ENCODE measurements at places on chromosomes 7 and 10.

DNA sequence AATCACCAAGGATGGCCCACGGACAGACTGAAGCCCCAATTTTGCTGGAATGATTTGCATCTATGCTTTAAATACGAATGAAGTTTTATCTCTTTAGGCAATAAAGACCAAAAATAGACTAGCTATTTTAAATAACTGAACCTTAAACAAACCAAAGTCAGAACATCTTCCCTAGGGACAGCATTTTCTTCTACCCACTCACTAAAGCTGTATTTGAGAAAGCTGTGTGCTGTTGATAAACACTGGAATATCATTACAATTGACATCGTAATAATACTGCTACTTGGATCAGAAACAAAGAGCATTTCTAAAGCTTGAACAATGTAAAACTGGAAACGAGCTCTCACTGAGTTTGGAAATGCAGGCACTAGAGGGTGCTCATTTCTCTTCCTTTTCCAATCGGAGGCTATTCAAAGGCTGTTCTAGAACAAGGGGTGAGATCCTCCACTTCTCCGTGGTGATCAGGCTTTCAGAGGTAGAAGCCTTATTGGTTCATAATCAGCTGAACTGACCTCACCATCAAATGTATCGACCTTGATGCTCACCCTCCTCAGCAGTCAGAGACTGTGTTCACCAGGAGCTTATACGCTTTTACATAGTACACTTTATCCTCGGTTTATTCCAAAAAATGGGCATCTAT, 225.3 kb upstream of the PRSS1 start:
- no peak for DNase-seq

GRCh38 chr7:155593461-155594162, 47.3 kb upstream of the CNPY1 start:
- no peak for DNase-seq

- DNase-seq: no peak
These were observed 882.4 kb downstream of the NRG3 start for GRCh38 chr10:82757397-82757796.

GRCh38 chr10:62037890-62038608, 136.6 kb downstream of the ARID5B start:
- no peak for DNase-seq

DNA sequence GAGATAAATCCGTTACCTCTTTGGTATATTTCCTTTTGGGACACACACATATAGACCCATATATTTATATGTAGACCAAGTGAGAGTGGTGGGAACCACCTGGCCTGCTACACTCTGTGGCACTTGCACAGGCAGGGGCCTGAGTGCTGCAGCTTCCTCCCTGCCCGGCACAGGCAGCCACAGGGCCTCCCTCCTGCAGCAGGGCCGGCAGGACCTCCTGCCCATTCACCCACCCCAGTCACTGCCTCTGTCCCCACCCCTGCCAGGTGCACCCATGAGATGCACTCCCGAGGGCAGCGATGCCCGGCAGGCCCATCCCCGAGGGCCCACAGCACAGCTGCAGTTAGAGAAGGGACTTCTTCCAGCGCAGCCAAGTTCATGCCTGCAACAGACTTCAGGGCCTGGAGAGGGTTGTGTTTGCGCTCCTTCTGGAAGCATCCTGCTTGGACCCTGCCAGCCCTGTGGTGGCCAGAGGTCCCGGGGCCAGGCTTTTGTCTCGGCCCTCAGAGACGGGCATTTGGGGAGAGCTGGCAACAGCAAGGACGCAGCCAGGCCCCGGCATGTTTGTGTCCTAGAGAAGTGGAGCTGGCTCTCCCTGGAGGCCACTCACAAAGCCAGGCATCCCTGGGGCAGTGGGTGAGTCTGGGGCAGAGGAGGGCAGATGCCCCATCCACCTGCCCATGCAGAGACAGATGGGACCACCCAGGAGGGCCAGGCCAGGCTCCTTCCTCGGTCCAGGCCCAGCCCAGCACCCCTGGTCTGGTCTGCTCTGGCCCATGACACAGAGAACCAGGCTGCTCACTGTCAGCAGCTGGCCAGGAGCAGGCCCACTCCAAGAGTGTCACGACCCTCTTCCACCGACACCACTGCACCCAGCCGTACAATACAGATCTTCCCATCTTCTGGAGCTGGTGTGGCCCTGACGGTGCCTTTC, 41.4 kb downstream of the PWWP2B start:
- DNase-seq: no peak

DNA sequence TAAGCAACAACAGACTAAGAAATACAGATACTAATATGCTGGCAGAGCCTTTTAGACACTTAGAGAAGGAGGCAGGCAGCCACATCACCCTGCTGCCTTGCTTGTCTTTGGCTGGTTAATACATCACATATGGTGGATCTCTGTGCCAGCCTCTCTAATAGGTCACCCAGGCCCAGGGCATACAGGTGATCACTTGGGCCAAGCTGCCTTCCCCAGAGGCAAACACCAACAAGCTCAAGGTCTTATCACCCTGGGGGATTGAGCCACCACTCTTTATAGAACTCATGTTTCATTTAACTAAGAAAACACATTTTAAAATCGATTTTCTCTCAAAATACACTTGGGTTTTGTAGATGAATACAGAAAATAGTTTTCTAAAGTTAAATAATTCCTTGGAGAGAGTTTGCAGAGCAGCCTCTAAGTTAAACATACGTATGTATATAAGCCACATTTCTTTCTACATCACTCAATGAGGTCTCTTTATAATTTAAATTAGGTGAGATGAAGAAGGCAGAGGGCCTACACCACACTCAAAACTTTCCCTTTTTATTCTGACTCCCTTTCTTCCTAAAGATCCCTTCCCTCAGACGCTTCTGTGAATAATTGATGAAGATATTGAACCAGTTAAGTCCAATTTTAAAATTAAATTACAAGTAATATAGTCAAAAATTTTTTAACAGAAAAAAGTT, 556.8 kb upstream of the GHITM start:
- DNase-seq: no peak

DNA sequence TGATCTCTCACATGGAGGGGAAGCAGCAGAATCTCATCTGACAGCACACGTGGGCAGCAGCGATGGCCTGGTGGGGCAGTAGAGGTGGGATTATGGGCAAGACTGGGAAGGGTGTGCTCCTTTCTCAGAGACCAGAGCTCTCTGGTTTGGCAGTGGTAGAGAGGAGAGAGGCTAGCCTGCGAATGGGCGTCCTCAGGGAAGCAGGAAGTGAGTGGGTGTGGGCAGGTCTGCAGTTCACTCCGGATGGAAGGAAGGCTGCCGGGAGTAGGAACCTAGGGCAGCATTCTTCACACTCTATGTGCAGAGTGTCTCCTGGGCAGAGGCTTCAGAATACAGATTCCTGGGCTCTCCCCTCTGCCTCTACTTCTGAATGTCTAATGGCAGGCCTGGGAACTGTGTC, 162.8 kb upstream of the BMPER start:
- DNase-seq: no peak

DNA sequence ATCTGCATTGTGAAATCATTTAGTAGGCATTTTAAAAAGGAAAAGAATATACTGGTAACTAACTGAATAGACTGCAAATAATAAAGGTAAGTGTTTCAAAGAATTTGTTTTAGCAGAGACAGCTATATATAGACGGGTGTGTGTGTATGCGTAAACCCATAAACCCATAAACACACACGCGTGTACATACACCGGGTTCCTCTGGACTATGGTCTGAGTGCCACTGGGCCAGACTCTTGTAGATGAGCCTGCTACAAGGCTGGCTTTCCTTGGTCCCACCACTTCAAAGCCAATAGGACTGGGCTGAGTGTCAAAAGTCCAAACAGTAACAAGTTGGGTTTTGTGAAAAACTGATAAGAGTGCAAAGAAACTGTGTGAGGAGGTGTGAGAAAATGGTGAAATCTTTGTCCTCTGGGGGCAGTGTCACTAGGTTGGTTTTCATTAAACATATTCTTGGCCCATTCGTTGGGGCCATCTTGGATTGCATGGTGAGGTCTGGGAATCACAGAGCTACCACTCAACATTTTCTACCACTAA, 39.8 kb downstream of the GNA12 start:
- DNase-seq: no peak

- no peak for DNase-seq
These were observed 17.3 kb downstream of the MGAM start for GRCh38 chr7:142012825-142013511.

DNA sequence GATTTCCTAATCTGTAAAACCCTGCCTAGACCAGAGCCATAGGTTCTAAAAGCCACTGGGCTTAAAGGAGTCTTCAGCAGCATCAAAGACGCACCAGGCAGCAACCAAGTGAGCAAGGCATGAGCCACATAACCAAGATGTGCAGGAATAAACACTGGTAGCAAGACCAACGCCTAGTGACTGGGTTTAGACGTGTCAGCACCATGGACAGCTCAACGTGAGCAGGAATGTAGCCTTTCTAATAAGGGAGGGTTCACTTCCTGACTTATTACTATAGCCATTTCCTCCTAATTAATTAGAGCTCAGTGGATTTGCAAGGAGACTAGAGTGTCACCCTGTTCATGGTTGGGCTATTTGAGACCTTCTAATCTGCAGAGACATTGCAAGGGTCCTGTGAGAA, 223.7 kb downstream of the LHFPL3 start:
- DNase-seq: peak; percentile 2

GRCh38 chr10:69665474-69666320, 35.6 kb downstream of the FAM241B start:
- DNase-seq: no peak

DNA sequence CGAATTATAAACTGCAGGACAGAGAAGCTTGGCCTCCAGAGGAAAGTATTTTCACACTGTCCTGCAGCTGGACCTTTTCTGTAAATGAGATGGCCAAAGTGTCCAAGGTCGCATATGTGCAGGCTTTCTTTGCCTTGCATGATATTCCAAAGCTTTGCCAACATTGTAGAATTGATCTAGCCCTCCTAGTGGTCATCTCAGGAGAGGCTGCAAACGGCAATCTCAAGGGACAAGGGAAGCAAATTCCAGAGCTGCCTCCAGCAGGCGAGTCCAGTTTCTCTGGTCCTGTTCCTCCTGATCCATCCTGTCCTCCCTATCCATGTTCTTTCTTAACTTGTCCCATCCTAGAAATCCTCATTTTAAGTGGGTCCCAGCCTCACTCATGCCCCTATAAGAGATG, 373.4 kb upstream of the PCDH15 start:
- no peak for DNase-seq

- no peak for DNase-seq
These were observed 9.2 kb upstream of the CPA1 start for GRCh38 chr7:130371046-130371445.

- DNase-seq: no peak
These were observed 136.4 kb downstream of the CDC14C start for GRCh38 chr7:49060743-49061142.

- no peak for DNase-seq
These were observed 125.7 kb upstream of the KCTD7 start for GRCh38 chr7:66503036-66503370.

- no peak for DNase-seq
These were observed 145.1 kb downstream of the GNAI1 start for GRCh38 chr7:80279760-80280159.

- no peak for DNase-seq
These were observed 44.3 kb downstream of the AHR start for GRCh38 chr7:17342756-17343155.

DNA sequence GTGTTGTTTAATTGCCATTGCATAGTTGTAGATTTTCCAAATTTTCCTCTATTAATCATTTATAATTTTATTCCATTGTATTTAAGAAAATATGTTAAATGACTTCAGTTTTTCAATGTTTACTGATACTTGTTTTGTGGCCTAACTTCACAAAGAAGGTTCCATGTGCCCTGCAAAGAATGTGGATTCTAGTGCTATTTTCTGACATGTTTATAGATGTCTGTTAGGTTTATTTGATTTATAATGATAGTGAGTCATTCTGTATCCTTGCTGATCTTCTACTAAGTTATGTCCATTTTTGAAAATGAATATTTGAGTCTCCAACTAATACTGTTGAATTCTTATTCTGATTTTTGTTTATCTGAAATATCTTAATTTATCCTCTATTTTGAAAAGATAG, 369.0 kb downstream of the MAGI2 start:
- no peak for DNase-seq

DNA sequence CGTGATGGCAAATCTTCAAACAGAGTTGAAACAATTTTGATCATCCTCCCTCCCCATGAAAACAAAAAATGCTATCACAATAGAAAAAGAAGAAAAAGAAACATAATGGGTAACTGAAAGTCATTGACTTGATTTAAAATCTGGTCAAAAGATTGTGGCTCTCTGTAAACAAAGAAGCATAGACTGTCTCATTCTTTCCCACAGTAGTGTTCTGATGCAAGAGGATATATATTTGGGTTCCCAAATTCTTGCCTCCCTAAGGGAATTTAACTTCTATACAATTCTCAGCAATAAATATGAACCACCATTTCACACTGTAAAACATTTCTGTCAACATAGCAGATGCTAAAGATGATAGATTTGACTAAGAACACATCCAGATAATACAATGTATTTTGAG, 32.8 kb upstream of the MEOX2 start:
- DNase-seq: no peak

GRCh38 chr7:96315125-96315512, 6.8 kb downstream of the SLC25A13 start:
- no peak for DNase-seq

- no peak for DNase-seq
These were observed 116.2 kb downstream of the LRMDA start for GRCh38 chr10:75547391-75548298.

DNA sequence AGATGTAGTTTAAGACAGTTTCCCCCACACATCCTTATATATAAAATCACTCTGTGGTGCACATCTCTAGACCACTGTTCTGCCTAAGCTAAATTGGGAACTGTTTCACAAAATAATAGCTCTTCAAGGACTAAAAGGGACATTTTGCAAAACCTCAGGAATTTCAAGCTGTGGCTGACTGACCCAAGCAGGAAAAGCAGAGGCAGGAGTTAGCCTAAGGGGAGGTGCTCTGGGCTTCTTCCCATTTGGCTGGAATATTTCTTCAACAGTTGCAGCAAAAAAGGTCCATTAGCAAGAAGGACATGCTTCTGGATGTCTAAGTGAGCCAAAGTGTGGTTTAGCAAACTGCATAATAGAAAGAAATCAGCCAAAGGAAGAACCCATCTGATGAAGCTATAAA, 551.2 kb upstream of the ANKRD30A start:
- no peak for DNase-seq

GRCh38 chr10:11647676-11648075, 36.2 kb upstream of the USP6NL start:
- no peak for DNase-seq

GRCh38 chr7:10521306-10521705, 452.4 kb upstream of the PHF14 start:
- DNase-seq: no peak

GRCh38 chr7:115359955-115360354, 438.1 kb downstream of the MDFIC start:
- no peak for DNase-seq

GRCh38 chr10:29119374-29119773, 169.5 kb upstream of the LYZL1 start:
- DNase-seq: no peak

DNA sequence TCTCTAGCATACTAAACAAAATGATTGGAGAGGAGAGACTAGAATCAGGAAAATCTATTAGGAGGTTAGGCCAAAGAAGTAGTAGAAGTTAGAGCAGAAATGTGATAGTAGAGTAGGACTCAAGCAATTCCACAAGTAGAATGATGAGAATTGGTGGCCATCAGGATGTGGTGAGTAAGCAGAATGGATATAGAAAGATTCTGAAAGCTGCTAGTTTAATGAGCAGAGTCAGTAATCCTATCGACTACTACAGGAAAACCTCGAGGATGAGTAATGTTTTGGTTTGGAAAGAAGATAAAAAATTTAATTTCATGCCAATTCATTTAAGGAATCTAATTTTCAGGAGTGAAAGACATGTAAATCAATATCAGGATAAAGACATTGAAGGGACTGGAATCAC, 648.3 kb upstream of the PHF14 start:
- DNase-seq: no peak

All from right kidney (tissue), 9 donors.